ENCODE measurements at places on chromosomes 1 and 21.

DNA sequence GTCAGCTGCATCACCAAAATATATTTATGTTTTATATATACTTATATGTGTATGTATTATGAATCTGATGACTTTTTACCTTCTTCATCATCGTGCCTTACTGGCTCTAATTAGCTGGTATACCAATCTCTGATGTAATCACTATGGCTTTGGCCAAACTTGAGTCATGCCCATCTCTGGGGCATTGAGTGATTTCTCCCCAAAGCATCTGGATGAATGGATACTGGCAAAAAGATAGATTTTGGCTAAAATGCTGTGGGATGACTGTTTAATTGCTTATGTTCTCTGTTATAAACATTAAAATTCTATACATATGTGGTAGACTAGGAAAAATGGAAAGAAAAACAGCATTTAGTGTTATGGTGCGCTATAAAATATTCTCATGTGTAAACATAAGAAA is 19.6 kb downstream of the CDKN2C start:
- DNase-seq, result no peak

DNA sequence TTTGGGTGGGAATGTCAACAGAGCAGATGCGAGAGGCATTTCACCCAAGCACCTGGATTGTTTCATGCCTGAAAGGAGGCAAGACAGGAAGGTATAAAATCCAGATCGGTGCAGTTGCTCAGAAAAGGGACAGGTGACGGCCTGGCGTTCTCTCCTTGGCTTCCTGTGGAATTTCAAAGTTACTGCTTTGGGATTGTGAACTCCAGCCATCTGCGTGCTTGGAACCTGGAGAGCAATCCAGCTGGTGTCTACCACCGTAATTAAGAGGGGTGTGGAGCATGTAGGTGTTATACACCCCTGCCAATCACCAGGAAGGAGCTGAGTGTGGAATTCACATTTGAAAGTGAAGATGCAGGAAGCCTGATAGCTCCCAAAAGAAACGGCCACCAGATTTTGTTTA is 286.1 kb downstream of the KIF26B start:
- no peak for DNase-seq

- no peak for DNase-seq
Measured at GRCh38 chr21:45504516-45505415, 37.5 kb downstream of the SLC19A1 start.

DNA sequence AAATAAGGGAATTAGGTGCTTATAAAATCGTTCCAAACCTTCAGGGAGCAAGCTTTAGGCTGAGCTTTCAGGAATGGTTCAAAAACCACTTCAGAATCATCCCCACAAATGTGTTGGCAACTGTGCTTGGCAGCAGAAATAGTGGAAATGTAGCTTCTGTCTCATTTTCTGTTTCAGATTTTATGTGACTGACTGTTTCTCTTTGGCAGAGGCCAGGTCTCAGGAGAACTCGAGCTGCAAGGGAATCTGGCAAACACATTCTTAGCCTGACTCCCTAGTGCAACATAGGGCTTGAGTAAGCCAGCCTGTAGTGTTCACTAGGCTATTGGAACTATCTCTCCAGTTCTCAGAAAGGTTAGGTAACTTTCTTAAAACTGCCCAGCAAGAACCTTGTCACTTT is 128.6 kb downstream of the PLA2G4A start:
- no peak for DNase-seq

DNA sequence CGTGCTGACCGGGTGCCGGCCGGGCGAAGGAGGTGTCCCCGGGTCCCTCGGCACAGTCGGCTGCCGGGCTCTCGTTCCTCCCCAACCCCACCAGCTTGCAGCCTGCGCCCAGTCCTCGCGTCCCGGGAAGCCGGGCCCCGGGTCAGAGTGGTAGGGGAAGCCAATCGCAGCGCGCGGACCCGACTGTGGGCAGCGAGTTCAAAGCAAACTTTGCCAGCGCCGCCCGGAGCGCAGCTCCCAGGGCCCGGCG is 328 bp downstream of the MYCL start:
- no peak for DNase-seq

- no peak for DNase-seq
Measured at GRCh38 chr1:236794585-236795034, 482 bp upstream of the MTR start.

- DNase-seq, result no peak
Measured at GRCh38 chr1:200263203-200263602, 146.6 kb downstream of the ZNF281 start.

- DNase-seq, result no peak
Measured at GRCh38 chr1:34929497-34929852, at the start of gene DLGAP3. DLGAP3 (minus strand) TSS chr1:34929650; CDS start chr1:34905383, 24,267 bp downstream.

- DNase-seq, result no peak
Measured at GRCh38 chr1:198161718-198162090, 4.9 kb downstream of the NEK7 start.

- no peak for DNase-seq
Measured at GRCh38 chr1:193249187-193249586, 62.8 kb upstream of the B3GALT2 start.

- DNase-seq, result no peak
Measured at GRCh38 chr1:234093741-234094140, 189.3 kb downstream of the SLC35F3 start.

DNA sequence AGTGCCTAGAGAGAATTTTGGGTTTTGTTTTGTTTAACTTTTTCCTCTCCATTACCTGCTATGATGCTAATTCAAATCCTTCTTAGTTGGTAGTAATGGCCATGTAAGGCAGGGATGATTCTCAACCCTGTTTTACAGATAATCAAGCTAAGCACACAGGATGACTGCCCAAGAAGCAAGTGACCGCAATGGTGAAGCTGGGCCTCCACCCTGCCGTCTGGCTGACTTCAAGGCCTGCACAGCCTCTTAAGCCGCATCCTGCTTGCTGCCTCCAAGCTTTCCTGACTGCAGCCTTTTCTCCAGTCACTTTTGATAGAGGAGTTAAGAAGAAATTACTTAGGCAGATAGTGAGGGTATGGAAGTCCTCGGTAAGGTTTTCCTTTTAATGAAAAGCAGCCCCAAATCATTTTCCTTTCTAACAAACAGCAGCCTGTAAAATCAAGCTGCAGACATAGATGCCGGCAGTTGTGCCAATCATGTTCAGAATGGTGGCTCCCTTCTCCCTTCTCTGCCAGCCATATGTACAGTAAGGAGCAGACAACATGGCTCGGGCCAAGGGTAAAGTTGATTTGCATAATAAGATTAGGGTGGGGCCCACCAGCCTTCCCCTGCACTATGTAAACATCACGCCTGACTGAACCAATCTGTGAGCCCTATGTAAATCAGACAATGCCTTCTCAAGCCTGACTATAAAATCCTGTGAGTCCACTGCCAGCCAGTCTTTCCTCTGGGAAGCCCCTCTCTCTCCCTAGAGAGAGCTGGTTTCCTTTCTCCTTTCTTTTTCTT is 8.8 kb upstream of the CTBS start:
- DNase-seq, result no peak

- DNase-seq, result no peak
Measured at GRCh38 chr1:44634606-44635189, 39.6 kb downstream of the TMEM53 start.

GRCh38 chr1:46533179-46533864 is 18.1 kb downstream of the KNCN start:
- peak; percentile 52 for DNase-seq

GRCh38 chr1:11749203-11749689 is 12.7 kb upstream of the C1orf167 start:
- peak; percentile 46 for DNase-seq

DNA sequence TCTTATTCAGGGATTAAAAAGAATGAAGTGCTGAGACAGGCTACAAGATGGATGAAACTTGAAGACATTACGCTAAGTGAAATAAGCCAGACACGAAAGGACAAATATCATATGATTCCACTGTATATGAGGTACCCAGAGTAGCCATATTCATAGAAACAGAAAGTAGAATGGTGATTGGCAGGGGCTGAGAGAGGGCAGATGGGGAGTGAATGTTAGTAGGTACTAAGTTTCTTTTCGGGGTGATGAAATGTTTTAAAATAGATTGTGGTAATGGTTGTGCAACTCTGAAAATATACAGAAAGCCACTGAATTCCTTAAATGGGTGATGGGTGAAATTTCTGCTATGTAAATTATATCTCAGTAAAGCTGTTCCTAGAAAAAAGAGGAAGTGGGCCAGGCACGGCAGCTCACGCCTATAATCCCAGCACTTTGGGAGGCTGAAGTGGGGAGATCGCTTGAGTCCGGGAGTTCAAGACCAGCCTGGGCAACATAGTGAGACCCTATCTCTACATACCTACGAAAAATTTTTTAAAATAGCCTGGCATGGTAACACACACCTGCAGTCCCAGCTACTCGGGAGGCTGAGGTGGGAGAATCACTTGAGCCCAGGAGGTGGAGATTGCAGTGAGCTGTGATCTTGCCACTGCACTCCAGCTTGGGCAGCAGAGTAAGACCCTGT is 15.9 kb downstream of the SLC27A3 start:
- DNase-seq, result no peak

DNA sequence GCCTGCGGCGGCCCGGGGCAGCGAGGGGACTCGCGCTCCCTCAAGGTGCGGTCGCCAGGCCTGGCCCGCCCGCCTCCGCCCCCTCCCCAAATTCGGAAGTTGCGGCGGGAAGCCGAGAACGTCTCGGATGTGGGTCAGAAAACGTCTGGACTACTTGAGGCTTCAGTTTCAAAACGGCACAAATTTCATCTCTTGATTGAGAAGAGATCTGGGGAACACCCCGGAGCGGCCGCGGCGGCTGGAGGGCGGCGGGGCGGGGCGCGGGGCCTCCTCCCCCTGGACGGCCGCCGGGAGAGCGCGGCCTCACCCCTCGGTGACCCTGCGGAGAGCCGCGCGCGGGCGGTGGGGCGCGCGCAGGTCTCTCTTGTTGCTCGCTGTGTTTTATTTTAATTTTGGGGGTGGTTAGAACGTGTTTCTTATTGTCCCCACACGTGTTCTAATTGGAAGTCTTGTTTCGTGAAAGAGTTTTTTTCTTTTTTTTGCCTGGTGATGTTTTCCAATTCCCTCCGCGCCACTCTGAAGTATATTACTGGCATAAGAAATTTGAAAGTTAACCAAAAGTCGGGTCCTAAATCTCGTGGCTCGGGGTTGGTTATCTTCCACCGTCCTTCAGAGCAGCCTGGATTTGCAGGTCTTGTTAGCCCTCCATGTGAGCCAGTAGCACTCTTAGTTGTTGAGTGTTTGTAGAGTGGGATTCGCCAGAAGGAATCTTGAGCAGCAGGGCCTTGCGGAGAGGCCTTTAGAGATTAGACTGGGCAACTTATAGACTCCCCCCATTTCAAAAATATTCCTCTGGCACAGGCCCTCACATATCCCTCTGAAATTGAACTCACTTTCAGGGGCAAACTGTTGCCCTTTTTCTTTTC is 749 bp downstream of the PCBP3 start:
- DNase-seq, result no peak

GRCh38 chr1:243851765-243852164 is 1.7 kb upstream of the AKT3 start:
- DNase-seq, result no peak

- DNase-seq, result peak; percentile 16
Measured at GRCh38 chr1:229557913-229558414, 543 bp downstream of the ABCB10 start.

GRCh38 chr1:248406721-248407692 is 4.2 kb downstream of the OR2T1 start:
- no peak for DNase-seq

DNA sequence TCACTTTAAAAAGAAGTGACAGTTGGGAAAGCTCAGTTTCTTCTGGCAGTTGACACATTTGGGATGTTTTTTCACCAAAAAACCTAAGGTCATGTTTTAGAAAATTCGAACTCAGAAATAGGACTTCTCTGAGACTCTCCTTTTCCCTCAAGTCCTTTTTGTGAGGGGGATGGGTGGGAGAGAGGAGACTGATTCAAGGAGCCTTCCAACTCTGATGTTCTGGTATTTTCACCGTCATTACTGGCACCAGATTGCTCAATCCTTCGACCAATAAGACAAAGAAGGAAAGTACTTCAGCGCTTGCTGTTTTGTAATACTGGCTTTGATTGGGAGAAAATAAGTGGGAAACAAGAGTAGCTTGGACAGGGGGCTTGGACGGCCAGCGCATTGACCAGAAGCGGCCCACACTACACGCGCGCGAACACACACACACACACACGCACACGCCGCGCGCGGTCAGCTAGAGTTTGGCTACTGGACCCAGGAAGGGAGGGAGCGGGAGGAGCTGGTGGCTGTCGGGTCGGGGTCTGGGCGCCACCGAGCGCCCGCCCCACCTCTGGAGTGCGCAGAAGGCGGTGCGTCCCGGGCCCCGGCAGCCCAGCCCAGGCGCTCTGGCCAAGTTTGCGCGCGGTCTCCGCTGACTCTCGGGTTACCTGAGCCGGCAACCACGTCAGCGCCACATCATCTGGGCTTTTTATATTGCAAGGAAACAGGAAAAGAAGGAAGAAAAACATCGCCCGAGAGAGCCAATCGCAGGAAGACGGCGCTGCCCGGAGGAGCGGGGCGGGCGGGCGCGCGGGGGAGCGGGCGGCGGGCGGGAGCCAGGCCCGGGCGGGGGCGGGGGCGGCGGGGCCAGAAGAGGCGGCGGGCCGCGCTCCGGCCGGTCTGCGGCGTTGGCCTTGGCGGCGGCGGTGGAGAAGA is at the start of gene KCNK1:
Gene KCNK1 (plus strand): TSS at position 855 of the 921 bp plus-strand sequence. CDS start 66 bp downstream, at position 921.
- DNase-seq, result no peak

DNA sequence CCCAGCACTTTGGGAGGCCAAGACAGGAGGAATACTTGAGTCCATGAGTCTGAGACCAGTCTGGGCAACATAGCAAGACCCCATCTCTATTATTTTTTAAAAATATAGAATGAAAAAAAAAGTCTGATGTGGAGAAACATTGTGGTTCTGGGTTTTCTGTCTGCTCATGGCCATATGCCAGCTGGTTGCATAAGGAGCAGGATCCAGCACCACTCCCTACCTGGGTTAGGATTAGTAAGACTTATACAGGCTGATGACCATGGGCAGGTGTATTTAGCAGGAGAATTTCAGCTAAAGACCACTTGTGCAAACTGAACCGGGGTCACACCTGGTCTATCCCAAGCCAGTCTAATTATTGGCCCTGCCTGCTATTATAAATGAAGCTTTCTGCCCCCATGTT is 16.7 kb upstream of the GPX7 start:
- DNase-seq, result no peak

DNA sequence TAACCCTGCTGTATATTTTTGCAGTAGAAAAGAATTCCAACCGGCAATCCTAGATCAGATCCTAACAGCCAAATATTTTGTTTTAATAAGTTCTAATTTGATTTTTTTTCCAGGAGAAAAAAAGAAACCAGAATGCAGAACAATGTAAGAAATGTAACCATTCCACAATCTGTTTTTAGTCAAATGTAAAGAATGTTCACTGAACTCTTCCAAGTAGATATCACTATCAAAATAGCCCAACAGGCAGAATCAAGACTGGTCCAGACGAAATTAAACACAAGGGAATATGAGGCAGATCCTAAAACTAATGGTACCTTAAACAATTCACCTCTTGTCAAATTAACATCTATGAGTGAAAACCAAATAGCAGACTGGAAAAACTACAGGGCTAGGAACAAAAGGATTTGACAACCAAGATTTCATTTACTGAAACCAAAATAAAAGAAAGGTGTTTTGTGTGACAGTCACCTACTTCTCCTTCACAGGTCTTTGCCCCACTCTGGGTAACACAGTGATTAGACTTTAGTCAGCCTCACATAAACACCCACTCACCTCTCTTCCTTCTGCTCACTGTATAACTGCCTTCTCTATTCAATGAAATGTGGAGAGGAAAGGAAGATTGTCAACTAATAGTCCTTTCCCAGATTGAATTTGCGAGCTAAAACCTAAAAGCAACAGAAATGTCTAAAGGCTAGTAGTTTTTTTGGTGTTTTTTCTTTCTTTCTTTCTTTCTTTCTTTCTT is 137.9 kb downstream of the FAF1 start:
- no peak for DNase-seq
